CD8-positive, alpha-beta memory T cell (primary cell): ENCODE measurements at places on chromosomes 5 and 9.

GRCh38 chr5:126938466-126938865, 91.9 kb downstream of the MARCHF3 start:
- DNase-seq, result no peak

DNA sequence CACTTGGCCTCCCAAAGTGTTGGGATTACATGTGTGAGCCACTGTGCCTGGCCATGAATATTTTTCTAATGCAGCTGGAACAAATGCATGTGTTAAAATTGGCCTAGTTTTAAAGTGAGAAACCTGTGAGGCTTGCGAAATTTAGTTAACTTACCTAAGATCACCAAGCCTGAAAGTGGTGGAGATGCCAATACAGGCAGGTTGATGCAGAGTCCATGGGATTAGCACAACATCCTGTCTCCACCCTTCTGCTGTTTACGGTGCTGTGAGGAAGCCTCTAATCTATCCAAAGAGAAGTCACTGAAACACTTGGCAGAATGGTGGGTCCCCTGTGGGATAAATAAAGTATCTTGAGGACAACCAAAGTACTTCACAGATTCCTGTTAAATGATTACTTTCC, 98.2 kb downstream of the PCSK5 start:
- no peak for DNase-seq

DNA sequence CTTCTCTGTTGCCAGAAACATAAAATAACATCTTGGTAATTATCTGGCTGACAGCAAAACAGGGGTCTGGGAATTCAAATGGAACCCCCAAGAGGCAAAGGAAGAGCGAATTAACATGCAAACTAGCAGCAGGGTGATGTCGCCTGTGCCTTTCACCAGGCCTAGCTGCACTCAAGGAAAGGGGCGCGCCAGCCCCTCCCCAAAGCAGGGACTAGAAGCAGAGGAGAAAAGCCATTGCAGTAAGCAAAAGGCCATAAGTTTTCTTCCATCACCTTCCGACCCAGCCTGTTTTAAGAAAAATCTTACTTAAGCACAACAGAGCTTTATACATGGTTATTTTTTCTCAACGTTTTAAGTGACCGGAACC, 539 bp downstream of the POC5 start:
- no peak for DNase-seq

GRCh38 chr5:11851416-11851815, 52.8 kb downstream of the CTNND2 start:
- no peak for DNase-seq

- DNase-seq, result no peak
Measured at GRCh38 chr9:94175669-94176068, 83.4 kb upstream of the ZNF169 start.

DNA sequence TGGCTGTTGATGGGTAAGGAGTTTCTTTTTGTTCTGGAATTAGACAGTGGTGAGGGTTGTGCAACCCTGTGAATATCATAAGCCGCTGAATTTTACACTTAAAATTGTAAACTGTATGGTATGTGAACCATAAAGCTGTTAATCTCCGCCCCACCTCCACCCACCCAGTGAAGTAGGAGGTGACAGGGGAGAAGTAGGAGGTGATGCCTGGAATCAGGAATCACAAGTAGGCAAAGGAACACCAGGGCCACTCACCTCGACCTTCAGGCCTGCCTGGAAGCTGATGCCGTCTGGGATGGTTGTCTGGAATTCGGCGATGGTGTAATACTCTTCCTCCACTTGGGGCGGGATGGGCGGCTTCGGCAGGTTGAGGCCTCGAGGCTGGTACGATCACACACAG, 62.3 kb upstream of the UBTD2 start:
- DNase-seq, result no peak

GRCh38 chr9:73357607-73358006, 205.9 kb downstream of the ANXA1 start:
- no peak for DNase-seq

- no peak for DNase-seq
Measured at GRCh38 chr5:140225396-140225795, 50.4 kb downstream of the CYSTM1 start.

DNA sequence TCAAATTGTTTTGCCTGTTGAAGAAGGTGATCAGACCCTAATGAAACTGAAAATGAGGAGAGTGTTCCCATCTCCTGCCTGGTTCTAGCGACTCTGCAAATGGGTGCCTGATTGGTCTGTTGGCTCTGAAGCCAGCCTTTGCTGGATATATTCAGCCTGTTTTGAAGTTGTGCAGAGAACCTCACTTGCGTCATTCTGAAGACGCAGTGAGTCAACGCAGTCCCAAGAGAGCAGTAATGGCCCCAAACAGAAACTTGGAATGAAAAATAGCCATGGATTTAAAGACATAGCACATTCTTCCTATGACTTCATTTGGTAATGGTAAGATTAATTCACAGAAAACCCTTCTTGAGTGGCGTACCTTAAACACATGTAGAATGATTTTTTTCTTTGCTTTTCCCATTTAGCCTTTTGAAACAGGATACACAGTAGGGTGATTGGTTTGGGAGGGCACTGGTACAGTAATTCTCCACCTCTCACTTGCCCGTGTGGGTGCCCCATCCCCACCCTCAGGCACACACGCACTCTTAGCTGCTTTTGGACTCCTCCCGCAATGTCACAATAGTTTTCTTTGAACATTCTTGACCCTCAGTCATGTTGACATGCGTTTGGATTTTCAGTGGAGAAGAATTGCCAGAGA, 54.1 kb upstream of the ABL1 start:
- DNase-seq, result no peak

DNA sequence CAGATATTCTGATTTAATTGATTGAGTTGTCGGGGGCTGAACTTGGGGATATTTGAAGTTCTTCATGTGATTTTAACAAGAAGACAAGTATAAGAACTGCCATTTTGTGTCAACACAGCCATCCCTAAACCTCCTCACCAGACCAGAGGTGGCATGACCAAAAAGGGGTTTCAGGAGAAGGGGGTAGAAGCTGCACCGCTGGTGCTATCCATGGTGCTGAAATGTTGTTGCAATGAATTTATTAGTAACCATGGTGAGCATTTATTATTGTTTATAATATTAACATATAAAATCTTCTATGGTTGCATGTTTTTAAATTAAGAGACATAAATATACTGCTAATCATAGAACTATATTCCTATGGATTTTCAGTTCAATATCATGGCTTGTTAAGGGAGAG, 72.3 kb downstream of the GNA14 start:
- no peak for DNase-seq

DNA sequence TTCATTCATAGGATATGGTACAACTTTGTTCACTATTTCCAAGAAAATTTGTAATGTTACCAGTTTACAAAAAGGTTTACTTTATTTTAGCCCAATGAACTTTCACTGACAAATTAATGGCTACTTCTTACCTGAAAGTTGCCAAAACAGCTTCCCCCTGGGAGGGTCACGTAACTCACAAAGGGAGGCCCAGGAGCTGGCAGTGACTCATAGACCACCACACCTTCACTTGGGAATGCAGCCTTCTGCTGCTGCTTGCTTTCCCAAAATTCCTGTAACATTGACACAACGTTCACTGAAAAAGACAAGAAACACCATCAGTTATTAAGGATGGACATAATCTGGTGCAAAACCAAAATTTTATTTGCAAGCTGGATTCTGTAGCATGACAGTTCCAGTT, 18.1 kb downstream of the LIX1 start:
- no peak for DNase-seq

DNA sequence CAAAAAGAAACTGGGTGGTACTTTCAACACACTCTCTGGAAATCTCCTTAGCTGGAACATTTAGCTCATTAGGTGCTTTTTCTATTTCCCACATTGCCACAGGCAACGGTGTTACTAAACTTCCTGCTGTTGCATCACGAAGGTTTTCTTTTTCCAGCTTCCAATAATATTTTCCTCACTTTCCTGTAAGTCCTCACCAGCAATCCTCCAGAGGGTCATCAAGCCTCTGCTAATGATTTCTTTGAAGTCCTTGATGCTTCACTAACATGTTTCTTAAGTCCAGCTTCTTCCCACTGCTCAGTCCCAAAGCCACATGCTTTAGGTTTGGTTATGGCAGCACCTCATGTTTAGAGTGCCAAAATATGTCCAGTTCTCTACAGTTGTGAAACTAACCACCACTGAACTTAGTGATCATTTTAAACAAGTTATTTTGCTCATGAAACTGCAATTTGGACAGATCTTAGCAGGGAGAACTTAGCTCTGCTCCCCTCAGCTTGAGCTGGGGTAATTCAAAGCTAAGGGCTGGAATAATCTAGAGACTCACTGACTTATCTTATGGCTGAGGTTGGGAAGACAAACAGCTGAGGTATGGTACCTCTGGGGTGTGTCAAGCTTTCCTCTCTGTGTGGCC, 39.9 kb upstream of the RETREG1 start:
- DNase-seq, result no peak

GRCh38 chr9:37949576-37949975, 45.6 kb upstream of the SLC25A51 start:
- no peak for DNase-seq

DNA sequence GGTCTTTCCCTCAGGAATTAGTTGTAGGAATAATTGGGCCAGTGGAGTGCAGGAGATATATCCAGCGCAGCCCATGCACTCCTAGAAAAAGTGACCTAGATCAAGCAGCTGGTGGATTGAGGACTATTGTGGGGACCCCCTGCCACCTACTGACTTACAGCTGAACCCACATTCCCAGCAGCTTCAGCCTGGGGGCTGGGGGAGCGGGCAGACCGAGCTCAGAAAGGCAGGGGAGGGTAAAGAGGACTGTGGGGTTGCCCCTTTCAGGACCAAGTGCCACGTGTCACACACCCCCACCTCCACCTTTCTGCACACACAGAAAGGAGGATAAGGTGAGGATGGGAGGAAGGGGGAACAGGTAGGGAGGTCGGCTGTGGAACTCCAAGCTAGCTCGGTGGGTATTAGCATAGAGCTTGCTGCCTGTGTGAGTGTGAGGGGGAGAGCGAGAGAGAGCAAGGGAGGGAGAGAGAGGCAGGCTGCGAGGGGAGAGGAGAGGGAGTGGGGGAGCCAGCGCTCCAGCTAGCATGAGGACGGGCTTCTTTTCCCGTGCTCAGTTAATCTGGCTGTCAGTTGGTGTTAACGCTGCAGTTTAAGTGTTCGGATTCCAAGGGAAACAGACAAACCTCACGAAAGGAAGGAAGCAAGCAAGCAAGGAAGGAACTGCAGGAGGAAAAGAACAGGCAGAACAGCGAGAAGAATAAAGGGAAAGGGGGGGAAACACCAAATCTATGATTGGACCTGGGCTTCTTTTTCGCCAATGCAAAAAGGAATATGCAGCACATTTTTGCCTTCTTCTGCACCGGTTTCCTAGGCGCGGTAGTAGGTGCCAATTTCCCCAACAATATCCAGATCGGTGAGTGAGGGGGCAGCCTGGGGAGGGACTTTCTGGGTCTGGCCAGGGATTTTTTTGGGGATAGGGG, at the start of gene GRIA1:
Gene GRIA1 (plus strand): TSS at position 553 of the 920 bp plus-strand sequence.
- no peak for DNase-seq

- DNase-seq, result no peak
Measured at GRCh38 chr5:147310059-147310704, 75.4 kb downstream of the STK32A start.

GRCh38 chr5:81486711-81487110, 92.8 kb upstream of the ACOT12 start:
- DNase-seq, result no peak

GRCh38 chr5:102231693-102232619, 64.1 kb downstream of the SLCO4C1 start:
- no peak for DNase-seq

- no peak for DNase-seq
Measured at GRCh38 chr5:88144219-88145001, 124.2 kb downstream of the TMEM161B start.

DNA sequence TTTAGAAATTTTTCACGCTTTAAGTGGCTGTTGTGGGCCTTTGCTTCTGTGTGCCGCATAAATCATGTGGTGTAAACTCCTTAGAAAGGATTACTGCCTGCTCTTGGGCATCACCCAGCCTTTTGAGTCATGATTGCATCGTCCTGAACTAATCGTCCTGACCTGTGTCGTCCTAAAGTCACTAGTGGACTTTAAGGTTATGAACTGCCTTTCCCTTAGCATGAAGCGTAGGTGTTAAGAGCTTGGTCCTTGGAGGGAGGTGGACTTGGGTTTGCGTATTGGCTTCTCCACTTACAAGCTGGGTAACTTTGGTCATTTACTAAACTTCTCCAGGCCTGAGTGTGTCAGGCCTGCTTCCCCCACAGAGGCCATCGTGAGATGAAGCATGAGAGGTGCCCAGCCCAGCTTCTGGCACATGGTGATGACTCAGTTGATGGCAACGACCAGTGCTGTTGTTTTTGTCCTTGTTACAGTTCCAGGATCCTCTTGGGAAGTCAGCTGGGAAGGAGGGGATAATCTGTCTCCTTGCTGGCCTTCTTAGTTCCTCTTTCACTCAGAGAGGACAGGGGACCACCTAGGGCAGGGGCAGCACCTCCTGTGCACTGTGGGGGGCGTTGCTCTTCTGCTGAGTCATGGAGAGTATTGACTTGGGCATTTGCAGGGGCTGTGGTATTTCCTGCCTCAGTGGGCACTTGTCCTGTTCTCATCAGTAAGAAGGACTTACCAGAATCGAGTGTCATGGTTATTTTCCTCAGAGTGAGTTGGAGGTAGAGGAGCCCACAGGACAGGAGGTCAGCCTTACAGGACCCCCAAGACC, 54.2 kb upstream of the NCS1 start:
- DNase-seq, result no peak

- DNase-seq, result no peak
Measured at GRCh38 chr9:114526807-114527206, 21.5 kb upstream of the WHRN start.

- no peak for DNase-seq
Measured at GRCh38 chr5:36526537-36526936, 79.9 kb upstream of the SLC1A3 start.

DNA sequence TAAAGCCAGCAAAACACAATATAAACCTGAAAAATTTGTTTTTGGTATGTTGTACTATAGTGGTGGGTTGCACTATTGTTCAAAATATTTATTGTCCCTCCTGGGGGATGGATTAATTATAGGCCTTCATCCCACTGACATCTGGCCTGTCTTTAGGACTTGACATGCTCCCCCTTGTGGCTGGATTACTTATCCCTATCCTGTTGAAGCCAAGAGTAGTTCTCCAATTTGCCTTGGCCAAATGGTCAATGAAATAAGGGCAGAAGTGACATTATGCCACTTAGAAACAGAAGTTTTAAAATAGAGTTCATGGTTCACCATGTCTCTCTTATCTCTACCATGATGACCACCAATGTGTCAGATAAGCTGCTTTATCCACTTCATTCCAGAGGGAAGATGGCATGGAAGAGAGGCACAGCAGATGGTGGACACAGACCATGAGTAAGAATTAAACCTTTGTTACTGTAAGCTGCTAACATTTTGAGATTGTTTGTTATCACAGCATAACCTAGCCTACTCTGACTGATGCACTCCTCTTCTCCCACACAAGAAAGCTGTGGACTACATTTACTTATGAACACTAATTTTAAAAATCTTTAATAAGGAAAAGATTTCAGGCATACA, 29.2 kb upstream of the ARHGEF28 start:
- no peak for DNase-seq

- DNase-seq, result no peak
Measured at GRCh38 chr5:82362636-82363035, 84.5 kb upstream of the RPS23 start.
